ENCODE measurements at places on chromosomes 12 and 14.

DNA sequence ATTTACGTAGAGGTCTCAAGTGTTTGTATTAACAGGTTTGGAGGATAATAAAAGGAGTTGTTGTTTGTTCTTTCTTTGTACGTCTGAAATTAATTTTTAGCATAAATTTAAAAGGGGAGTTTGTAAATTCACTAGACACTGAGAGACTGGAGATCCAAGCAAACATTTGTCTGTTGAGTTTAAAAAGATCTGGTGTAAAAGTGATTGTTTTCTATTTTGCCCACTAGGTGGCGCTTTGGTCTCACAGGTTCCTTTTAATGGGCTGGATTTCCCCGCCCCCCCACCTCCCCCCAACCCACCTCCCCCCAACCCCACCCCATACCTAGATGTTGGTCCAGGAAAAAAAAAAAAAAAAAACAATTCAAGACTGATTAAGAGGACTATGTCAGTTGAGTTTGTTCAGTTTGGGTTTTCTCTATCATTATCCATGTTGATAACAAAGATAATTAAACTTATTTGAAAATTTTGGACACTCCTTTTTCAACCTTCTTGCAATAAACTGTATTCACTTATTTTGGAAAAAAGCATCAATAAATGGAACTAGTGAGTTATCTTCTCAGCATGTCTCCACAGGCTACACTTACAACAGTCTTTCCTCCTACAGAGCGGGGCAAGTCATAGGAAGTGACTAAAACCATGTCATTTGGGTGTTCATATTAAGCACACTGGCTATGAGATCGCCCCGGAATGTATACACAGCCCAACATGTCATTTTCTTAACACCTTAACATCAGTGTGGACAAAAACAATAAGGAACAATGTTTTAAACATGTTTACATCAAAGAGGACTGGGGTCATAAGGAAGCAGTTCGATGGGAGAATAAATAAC lies 841.1 kb downstream of the NRXN3 start:
- DNase-seq = no peak
- H3K27me3 ChIP-seq = no peaks in the 10 kb centered on the region
- H3K27ac ChIP-seq = no peak overlapping the region
- H3K36me3 ChIP-seq = no peaks in the 10 kb centered on the region

- no peak overlapping the region for H3K27ac ChIP-seq
- H3K36me3 ChIP-seq = no peaks in the 10 kb centered on the region
- H3K4me3 ChIP-seq = no peak overlapping the region
- no peak for DNase-seq
- H3K27me3 ChIP-seq = no peaks in the 10 kb centered on the region
- H3K4me1 ChIP-seq = no peaks in the 10 kb centered on the region
Measured at GRCh38 chr14:94850309-94851211, 80.6 kb upstream of the GSC start.

DNA sequence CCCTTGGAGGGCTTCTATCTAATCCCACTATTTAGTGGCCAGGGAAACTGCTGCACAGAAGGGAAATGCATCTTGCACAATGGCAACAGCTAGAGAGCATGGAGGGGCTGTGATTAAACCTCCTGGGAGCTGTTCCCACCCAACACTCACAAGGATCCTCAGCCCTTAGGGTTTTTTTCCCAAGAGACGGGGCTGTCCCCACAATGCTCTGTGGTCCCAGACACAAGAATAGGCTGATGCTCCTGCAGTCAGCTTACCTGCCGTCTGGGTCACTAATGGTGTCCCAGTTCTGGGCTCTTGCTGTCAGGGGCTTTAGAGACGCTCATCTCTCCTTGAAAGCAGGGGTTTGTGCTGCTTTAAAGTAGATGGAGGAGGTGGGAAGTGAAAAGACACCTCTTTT lies 4.6 kb downstream of the SERPINA1 start:
- no peaks in the 10 kb centered on the region for H3K4me1 ChIP-seq
- no peaks in the 10 kb centered on the region for H3K36me3 ChIP-seq
- DNase-seq = peak; percentile 32
- no peak overlapping the region for H3K27ac ChIP-seq
- no peaks in the 10 kb centered on the region for H3K27me3 ChIP-seq

DNA sequence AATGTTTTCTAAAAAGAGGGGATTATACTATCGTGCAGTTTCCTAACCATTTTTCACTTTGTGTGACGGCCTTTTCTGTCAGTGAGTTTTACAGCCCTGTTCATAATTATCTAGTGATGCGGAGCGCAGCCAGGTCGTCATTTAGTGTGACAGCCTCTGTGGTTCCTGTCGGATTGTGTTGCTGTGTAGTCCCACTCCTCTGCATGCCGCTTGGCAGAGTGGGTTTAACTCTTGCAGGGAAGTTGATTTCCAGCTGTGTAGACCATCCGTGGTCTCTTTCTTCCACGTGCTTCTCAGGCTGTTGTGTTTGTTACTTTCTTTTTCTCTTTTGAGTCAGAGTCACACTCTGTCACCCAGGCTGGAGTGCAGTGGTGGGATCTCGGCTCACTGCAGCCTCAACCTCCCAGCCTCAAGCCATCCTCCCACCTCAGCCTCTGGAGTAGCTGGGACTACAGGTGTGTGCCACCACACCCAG lies 8.6 kb downstream of the RAN start:
- peaks cover 7% of the 10 kb centered on the region for H3K36me3 ChIP-seq
- no peaks in the 10 kb centered on the region for H3K4me1 ChIP-seq
- no peak overlapping the region for H3K27ac ChIP-seq
- no peaks in the 10 kb centered on the region for H3K27me3 ChIP-seq

- H3K4me1 ChIP-seq = no peaks in the 10 kb centered on the region
- no peak overlapping the region for H3K4me3 ChIP-seq
- DNase-seq = no peak
- no peaks in the 10 kb centered on the region for H3K27me3 ChIP-seq
Measured at GRCh38 chr14:73467800-73468199, 9.5 kb upstream of the NUMB start.

DNA sequence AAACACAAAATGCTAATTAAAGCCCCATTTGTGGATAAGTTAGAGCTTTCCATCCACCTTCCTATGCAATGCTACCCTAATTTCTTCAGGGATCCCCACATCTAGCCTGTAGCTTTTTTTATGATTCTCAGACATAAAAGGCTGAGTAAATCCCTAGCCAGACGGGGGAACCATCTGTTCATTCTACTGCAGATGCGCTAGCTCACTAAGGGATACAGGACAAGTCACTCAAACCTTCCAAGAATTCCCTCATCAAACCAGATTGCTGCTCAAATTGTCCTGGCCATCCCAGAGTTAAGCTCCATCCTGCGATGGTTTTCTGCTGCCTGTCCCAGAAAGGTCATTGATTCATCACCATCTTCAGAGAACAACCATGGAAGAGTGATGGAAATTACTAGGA lies 56.7 kb downstream of the MYRFL start:
- DNase-seq = no peak

DNA sequence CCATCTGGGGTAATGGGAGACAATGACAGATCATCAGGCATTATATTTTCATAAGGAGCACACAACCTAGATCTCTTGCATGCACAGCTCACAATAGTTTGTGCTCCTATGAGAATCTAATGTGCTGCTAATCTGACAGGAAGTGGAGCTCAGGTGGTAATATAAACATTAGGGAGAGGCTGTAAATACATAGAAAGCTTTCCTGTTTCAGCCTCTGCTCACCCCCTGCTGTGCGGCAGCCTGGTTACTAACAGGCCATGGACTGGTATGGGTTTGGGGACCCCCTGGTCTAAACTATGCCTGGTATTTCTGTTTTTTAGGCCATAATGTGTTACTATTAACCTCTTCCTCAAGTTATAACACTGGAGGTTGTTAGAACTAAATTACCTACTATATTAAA lies 1373.7 kb downstream of the LRFN5 start:
- no peaks in the 10 kb centered on the region for H3K4me1 ChIP-seq
- no peaks in the 10 kb centered on the region for H3K36me3 ChIP-seq
- H3K27me3 ChIP-seq = no peaks in the 10 kb centered on the region
- DNase-seq = peak; percentile 5

DNA sequence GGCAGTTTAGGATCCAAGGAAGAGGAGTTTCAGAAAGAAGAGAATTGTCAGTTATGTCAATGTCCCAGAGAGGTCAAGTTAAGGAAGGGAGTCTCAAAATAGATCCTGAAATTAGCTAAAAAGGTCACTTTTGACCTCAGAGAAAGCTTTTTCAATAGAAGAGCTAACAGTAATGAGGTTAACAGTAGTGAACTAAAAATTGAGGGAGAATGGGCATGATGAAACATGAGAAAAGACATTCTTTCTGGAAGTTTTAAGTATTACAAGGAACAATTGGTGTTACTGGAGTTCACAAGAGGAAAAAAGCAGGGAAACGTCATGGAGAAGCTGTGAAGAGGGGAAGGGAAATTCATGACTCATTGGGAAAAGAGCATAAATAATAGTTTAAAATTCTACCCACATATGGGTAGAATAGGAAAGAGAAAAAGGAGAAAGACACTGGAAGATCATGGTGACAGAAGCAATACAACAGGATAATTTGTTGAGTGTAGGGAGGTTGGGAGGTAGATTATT lies 381.2 kb upstream of the FAR2 start:
- no peaks in the 10 kb centered on the region for H3K27me3 ChIP-seq
- DNase-seq = no peak
- H3K36me3 ChIP-seq = no peaks in the 10 kb centered on the region
- H3K4me3 ChIP-seq = no peak overlapping the region
- no peak overlapping the region for H3K27ac ChIP-seq

DNA sequence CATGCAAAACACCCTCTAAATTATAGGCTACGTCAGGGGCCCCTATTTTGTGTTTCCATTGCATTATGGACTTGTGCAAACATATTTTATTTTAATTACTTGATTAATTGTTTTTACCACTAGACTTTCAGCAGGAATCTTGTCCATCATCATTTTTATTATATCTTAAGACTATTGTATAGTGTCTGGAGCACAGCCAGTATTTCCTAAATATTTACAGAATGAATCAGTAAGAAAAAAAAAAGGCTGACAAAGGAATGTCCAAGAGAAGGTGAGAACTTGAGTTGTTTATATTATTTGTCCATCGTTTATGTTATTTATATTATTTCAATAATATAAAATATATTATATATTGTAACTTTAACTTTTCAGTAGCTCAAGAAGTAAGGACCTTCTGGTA lies 664.7 kb downstream of the SLC6A15 start:
- no peak for DNase-seq
- no peaks in the 10 kb centered on the region for H3K27me3 ChIP-seq
- no peaks in the 10 kb centered on the region for H3K36me3 ChIP-seq
- no peak overlapping the region for H3K27ac ChIP-seq

GRCh38 chr14:79090641-79091180 lies 920.5 kb downstream of the NRXN3 start:
- DNase-seq = no peak
- H3K4me3 ChIP-seq = no peak overlapping the region
- peaks cover 3% of the 10 kb centered on the region for H3K27me3 ChIP-seq
- H3K27ac ChIP-seq = no peak overlapping the region

DNA sequence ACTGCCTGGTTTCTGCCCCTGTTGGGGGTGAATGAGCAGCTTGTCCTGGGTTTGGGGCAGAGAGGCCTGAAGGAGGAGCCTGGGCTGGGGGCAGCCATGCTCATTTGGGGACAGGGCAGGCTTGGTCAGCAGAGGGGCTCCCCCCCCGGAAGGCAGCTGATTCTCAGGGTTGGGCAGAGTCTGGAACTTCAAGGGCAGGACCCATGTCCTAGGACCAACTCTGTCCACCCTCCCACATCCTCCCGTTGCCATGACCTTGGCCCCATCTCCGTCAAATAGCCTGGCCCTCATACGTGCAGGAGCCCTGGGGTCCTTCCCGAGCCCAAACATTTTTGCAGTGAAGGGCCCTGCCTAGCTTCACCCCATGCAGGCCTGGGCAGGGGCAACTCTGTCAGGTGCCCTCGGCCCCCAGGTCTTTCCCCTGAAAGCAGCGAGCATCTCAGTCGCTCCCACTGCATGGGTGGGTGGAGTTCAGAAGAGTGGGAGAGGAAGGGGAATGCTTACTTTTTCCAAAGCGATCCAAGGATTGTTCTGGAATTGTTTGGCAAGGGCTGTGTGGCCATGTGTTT lies 32.6 kb downstream of the TNFAIP2 start:
- H3K36me3 ChIP-seq = no peaks in the 10 kb centered on the region
- no peak overlapping the region for H3K27ac ChIP-seq
- no peak overlapping the region for H3K4me3 ChIP-seq
- peaks cover 4% of the 10 kb centered on the region for H3K4me1 ChIP-seq
- no peak for DNase-seq

DNA sequence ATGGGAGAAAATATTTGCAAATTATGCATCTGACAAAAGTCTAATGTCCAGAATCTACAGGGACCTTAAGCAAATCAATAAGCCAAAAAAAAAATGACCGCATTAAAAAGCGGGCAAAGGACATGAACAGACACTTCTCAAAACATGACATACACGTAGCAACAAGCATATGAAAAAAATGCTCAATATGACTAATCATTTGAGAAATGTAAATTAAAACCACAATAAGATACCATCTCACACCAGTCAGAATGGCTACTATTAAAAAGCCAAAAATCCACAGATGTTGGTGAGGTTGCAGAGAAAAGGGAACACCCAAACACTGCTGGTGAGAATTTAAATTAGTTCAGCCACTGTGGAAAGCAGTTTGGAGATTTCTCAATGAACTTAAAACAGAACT lies 16.1 kb downstream of the PAWR start:
- H3K4me3 ChIP-seq = no peak overlapping the region
- no peaks in the 10 kb centered on the region for H3K27me3 ChIP-seq
- no peaks in the 10 kb centered on the region for H3K36me3 ChIP-seq
- H3K4me1 ChIP-seq = peaks cover 7% of the 10 kb centered on the region
- H3K27ac ChIP-seq = no peak overlapping the region

Measured in H1 (cell line).